ENCODE measurements at places on chromosomes 7 and 10.

DNA sequence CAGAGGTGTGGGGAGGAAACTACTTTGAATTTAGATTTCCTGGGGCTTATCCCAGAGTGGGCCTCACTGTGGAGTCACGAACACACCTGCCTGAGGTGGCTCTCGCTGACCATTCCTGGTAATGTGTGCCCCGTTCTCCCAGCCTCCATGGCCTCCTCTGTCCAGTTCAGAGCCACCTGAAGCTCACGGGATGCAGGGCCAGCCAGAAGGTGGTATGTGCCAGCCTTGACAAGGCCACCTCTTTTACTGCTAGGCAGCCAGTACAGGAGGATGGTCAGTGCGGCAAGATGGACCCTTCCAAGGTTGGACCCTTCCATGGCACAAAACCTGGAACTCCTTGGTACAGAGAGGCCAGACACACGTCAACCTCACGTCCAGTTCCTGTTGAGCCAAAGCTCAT lies 210.3 kb downstream of the DNAJB6 start:
- DNase-seq, result no peak

DNA sequence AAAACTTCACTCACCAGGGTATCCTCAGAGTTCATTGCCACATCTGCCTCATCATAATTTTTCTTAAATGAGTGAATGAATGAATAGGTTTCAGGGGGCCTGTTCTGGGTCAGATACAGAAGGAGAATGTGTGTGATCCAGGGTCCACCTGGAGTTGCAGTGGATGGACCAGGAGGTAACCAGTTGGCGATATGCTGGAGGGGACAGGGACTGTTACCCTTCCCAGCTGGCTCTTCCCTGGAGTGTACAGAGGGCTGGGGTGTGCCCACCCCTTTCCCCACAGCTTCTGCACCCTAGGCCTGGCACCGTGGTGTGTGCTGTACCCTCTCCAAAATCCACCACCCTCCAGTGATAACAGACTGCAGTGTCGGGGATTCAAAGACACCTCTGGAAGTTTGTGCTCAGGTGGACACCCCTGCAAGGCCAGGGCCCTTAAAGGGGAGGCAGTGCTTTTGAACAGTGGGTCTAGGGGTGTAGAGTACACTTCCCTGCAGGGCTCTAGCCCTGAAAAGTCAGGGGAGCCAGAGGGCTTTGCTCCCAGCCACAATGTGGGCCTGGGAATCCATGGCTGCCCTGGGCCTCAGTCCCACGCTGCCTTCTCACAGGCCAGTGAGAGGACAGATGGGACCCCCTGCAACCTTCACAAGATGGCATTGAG lies 134.4 kb upstream of the UNC5B start:
- no peak for DNase-seq

GRCh38 chr7:146875981-146876380 lies 759.4 kb downstream of the CNTNAP2 start:
- peak; percentile 65 for DNase-seq

- no peak for DNase-seq
Observed at GRCh38 chr7:6028563-6028962, 2.6 kb upstream of the ANKRD61 start.

DNA sequence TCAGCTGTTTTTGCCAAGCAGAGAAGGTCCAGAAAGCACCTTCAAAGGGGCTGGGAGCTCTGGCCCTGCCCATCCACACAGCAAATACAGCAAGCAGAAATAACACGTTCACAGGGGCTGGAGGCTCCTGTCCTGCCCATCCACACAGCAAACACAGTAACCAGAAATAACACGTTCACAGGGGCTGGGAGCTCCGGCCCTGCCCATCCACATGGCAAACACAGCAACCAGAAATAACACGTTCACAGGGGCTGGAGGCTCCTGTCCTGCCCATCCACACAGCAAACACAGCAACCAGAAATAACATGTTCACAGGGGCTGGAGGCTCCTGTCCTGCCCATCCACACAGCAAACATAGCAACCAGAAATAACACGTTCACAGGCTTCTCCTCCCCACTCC lies 558.1 kb downstream of the PTPRN2 start:
- DNase-seq, result no peak

DNA sequence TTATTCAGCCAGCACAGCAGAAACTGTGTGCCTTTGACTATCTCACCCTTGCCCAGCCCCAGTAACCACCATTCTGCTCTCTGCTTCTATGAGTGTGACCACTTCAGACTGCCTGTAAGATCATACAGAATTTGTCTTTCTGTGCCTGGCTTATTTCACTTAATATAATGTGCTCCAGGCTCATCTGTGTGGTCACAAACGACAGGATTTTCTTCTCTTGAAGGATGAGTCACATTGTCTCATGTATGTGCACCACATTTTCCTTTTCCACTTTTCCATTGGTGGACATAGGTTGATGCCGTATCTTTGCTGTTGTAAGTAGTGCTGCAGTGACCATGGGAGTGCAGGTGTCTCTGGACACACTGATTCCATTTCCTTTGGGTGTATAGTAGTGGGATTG lies 122.5 kb upstream of the LANCL2 start:
- no peak for DNase-seq

- peak; percentile 39 for DNase-seq
Observed at GRCh38 chr7:19001854-19002253, 115.6 kb downstream of the TWIST1 start.

DNA sequence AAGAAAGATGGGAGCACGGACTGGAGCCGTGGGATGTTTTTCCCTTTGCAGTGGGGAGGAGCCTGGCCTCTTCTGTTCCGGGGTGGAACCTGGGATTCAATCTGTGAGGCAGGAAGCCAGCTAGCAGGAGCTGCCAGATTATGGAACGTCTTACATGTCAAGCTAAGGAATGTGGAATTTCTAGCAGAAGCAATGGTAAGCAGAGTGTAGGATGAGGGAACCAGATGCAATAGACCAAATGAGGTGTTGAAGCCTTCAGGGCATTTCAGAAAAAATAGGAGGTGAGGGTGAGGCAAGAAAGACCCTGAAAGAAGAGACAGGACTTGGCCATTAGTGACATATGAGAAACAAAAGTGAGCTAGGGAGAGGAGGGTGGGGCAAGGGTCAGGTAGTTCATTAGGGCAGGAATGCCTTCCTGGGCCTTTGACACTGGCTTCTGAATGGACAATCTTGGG lies 105.5 kb downstream of the CHN2 start:
- no peak for DNase-seq

DNA sequence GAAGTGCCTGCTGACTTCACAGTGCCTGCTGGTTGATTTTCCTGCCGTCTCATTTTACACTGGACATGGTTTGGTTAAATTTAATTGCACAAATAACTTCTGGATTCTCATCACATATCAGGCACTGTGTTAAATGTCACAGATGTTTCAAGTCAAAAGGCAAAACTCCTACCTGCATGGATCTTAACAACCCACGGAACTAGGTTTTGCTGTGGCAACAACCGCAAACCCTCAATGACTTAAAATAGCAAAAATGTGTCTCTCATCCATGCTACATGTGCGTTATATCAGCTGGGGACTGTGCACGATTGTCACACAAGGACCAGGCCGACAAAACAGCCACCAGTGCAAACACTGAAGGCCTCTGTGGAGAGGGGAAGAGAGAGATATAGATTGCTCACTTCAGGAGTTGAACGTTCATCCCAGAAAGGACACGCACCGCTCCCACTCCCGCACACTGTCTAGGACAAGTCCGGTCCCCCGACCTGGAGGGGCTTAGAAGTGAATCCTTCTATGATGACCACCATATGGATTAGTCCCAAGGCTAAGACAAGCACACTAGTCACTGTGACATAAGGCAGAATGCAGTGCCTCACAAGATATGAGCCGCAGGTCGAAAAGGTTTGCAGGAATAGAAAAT lies 233.3 kb downstream of the SKAP2 start:
- no peak for DNase-seq

DNA sequence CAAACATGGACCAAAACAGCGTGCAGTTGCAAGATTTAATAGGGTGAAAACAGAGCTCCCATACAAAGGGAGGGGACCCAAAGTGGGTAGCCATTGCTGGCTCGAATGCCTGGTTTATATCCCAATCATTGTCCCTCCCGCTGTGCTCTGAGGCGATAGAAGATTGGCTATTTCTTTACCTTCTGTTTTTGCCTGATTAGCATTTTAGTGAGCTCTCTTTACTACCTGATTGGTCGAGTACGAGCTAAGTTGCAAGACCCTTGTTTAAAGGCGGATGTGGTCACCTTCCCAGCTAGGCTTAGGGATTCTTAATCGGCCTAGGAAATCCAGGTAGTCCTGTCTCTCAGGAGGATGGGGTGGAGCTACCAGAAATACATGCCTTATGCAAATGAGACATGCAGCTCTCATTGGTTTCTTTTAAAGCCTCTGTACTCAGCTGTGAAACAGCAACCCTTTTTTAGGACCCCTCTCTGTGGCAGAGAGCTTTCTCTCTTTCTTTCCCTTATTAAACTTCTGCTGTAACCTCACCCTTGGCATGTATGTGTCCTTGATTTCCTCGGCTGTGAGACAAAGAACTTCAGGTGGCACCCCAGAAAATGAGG lies 202.4 kb downstream of the CCSER2 start:
- DNase-seq, result no peak

GRCh38 chr7:28474640-28475039 lies 62.3 kb downstream of the CREB5 start:
- DNase-seq, result no peak
